Hypothalamus (tissue), 51 donors: ENCODE measurements at places on chromosomes 1 and 21.

- DNase-seq = no peak
These were observed 102.4 kb downstream of the CNIH3 start for GRCh38 chr1:224718470-224719053.

DNA sequence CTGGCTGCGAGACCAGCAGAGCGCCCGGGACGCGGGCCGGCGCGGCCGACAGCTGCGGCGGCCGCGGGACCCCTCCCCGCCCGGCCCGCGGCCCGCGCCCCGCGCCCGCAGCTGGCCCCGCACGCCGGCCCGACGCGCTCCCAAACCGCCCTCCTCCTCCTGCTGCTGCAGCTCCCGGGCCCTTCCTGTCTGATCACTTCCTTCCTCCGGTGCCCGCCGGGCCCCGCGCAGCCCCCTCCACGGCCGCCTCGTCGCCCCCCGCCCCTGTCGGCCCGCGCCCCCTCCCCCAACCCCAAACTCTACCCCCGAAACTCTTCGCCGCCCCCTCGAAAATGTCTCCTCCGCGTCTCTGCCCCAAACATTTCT is 594 bp downstream of the LUZP1 start:
- DNase-seq = no peak

GRCh38 chr1:245207056-245207638 is 52.4 kb downstream of the KIF26B start:
- no peak for DNase-seq

GRCh38 chr1:1612104-1612400 is 3.2 kb upstream of the MIB2 start:
- no peak for DNase-seq

DNA sequence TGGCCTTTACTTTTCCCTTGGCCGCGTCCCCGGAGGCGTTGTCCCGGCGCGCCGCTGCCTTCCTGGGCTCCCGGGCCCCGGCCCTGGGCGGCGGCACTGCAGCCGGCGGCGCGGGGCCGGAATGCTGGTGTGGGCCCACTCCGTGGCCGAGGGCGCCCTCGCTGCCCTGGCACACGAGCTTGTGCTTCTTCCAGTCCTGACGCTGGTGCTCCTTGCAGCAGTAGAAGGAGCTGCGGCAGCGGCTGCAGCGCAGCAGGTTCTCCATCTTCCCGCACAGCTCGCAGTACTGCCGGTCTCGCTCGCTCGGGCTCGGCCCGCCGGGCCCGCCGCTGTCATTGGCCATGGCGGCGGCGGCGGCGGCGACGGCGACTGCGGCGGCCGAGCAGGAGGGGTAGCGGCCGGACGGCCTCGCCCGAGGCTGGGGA is 529 bp downstream of the EGLN1 start:
- no peak for DNase-seq

DNA sequence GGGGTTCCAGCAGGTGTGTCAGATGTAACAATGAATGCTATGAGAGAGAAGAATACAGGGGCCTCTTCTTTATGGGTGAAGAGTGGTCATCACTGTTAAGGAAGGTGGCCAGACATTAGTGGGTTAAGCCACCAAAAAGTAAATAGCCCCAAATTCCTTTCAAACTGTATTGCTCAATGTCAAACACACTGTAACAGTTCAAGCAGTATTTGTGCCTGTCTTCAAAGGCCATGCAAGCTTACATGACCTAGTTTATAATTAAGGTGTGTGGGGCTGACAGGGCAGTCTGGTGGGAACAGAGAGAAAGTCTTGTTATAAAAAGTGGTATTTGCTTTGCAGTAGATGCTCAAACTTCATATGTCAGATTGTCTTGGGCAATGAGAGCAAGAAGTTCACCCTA is 18.5 kb downstream of the CHIT1 start:
- DNase-seq = no peak

DNA sequence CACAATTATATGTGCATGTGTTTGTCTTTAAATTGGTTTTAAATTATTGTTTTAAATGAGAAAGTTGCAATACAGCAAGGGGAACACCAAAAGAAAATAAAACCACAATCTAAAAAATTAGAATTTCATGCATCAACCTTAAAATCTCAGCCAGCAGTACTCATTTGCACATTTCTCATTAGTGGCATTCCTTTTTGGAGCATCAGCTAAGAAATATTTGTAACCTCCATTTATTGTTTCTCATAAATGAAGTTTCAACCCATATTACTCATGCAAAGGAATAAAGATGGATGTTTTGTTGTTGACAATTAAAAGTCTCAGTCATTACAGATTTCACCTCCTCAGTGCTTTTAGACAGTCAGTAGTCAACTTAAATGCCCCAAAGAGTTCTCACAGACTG is 160.1 kb downstream of the TBX15 start:
- no peak for DNase-seq

GRCh38 chr21:43627527-43627926 is 31.8 kb downstream of the HSF2BP start:
- DNase-seq = no peak

DNA sequence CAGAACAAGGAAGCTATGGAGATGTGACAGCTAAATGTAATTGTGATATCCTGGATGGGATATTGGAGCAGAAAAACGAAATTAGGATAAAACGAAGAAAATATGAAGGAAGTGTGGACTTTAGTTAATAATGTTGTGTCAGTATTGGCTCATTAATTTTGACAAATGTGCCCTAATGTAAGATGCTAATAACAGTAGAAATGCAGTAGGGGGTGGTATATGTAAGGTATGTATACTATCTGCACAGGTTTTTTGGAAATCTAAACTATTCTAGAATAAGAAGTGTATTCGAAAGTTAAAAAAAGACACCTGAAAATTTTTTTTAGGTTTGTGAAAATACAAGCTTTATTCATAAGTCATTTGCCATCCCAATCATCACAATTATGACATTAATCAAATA is 421.4 kb upstream of the B3GALT2 start:
- no peak for DNase-seq

DNA sequence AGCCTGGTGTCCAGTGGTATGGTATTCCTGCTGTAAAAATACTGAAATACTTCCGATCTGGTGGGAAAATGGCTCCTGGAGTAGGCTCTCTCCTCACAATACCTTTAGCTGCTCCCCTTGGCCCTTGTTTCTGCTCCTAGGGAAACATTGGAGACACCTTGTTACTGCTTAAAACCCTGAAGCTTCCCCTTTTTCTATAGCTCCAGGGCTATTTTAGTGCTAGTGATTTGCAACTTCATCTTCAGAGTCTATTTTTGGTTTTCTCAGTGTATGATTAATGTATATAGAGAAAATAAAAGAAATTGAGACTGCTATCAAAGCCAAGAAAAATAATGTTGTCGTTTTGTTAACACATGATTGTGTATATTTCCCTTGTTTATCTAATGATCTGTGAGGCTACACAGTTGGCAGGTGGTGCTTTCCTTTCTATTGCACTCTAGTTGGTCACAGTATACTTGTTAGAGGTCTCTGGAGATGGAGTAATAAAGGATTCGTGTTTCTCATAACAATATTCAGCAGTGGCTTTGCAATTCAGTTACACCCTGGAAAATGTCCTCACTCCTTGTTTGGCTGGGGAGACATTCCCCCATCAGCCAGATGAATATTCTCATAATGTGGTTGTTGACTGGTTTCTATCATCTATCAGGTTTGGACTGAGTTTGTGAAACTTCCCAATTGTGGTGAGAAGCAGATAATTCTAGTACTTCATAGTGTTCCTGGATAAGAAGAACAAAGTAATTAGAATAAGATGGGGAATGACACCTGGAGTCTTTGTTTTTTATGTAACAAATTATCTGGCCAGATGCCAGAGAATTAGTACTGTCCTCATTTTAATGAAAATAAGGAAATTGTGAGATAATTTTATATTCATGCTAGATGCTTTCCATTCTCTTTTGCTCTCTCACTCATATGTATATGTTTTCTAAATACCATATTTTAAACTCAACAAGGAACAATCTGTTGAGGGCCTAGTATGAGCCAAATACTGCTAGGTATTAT is 44.8 kb upstream of the CACYBP start:
- no peak for DNase-seq

GRCh38 chr1:41378999-41379737 is 17.9 kb downstream of the FOXO6 start:
- DNase-seq = no peak

DNA sequence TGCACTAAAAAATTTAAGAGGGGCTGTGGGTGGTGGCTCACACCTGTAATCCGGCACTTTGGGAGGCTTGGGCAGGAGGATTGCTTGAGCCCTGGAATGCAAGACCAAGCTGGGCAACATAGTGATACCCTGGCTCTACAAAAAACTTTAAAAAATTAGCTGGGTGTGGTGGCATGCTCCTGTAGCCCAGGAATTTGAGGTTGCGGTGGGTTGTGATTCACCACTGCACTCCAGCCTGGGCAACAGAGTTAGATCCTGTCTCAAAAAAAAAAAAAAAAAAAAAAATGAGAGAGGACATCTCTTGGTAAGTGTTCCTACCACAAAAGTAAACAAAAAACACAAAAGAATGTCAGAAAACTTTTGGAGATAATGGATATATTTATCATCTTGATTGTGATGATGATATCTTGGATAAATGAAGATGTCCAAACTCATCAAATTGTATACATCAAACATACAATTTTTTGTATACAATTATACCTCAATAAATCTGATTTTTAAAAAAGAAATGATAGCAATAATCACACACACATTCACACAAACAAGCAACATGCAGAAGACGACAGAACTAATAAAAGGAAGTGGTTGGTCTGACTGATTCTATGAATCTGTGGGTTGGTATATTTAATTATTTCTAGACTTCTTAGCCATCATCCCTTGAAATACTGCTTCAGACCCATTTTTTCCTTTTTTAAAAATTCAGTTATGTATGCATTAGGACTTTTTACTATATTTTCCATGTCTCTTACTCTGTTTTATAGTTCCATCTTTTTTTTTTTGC is 465.9 kb downstream of the PLA2G4A start:
- DNase-seq = no peak

- no peak for DNase-seq
These were observed 95.8 kb downstream of the PSMG1 start for GRCh38 chr21:39087238-39088030.

- no peak for DNase-seq
These were observed 102.1 kb downstream of the JAK1 start for GRCh38 chr1:64864018-64864940.

DNA sequence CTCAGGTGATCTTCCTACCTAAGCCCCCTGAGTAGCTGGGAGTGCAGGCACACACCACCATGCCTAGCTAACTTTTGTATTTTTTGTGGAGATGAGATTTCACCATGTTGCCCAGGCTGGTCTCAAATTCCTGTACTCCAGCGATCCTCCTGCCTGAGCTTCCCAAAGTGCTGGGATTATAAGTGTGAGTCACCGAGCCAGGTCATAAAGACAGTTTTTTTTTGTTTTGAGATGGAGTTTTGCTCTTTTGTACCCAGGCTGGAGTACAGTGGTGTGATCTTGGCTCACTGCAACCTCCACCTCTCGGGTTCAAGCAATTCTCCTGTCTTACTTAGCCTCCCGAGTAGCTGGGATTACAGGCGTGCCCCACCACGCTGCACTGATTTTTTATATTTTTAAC is 42.1 kb downstream of the KIF1B start:
- no peak for DNase-seq

DNA sequence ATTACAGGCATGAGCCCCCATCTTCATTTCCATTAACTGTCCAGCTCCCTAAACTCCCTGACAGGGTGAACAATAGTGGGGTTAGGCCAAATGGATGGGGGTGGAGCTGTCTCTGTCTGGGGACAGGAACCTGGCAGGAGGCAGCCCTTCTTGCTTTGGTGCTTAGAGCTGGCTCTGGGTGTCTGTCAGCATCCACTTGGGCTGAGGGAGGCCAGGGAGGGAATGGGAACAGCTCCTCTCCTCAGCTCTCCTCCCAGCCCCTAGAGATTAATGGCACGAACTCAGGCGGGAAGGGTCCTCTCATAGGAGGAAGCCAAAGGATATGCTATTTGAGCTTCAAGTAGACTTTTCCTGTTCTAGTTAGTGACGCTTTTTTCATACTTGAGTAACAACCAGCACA is 11.1 kb upstream of the ETV3L start:
- no peak for DNase-seq

- DNase-seq = no peak
These were observed 4.1 kb downstream of the EIF2D start for GRCh38 chr1:206608108-206608698.

DNA sequence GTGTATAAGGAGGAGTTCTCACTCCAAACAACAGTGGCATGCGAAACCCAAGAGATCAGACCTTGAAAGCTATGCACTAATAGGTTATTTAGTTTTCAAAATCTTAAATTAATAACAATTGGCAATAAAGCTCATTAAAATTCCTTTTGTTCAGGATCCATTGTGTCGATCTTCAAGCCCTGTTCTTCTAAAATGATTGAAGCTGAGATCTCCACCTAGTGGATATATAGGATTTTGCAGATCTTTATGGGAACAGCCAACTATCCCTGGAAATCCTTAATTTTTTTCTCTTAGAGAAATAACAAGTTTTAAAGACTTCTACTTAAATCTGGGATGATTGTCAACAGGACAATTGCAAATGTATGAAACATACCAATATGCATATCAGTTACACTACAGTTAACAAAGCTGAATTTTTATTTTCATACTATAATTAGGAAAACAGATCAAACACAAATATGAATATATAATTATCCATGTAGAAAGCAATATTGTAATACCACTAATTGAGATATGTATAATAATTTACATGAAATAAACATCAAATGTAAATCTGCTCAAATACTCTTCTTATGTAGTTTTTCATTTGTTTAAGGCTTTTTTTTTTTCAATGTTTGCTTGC is 43.3 kb downstream of the LRRC53 start:
- DNase-seq = no peak

- no peak for DNase-seq
These were observed 75.0 kb downstream of the ATP6V1G3 start for GRCh38 chr1:198465201-198466144.

GRCh38 chr21:42595283-42596187 is 57.9 kb upstream of the PDE9A start:
- DNase-seq = no peak

DNA sequence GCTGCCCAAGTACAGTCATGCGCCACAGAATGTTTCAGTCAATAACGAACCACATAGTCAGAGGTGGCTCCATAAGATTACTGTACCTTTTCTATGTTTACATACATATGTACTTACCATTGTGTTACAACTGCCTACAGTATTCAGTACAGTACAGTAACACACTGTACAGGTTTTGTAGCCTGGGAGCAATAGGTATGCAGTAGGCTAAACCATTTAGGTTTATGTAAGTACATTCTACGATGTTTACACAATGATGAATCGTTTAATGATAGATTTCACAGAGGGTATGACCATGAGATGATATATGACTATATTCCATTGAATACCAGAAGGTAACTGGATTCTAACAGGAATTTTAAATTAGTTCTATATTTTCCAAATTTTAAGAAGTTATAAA is 10.5 kb downstream of the YY1AP1 start:
- no peak for DNase-seq

GRCh38 chr1:219149009-219149577 is 24.6 kb upstream of the LYPLAL1 start:
- DNase-seq = no peak

GRCh38 chr1:119327094-119327449 is 41.5 kb upstream of the HAO2 start:
- DNase-seq = no peak

- DNase-seq = no peak
These were observed 198.6 kb downstream of the ADGRL2 start for GRCh38 chr1:81999364-81999763.

GRCh38 chr1:69506311-69506710 is 61.4 kb upstream of the LRRC7 start:
- DNase-seq = no peak

GRCh38 chr1:2431103-2431502 is 18.7 kb upstream of the PEX10 start:
- no peak for DNase-seq

GRCh38 chr1:8104278-8105236 is 78.4 kb upstream of the ERRFI1 start:
- no peak for DNase-seq

- DNase-seq = no peak
These were observed 78.4 kb downstream of the PROX1 start for GRCh38 chr1:214066190-214066589.
